OCI-LY7 (cell line): ENCODE measurements at places on chromosomes 4 and X. TPM values are rescaled to one million over a fixed set of nuclear protein-coding genes. Genes with fewer than 3 reads are reported as not detected.

- DNase-seq = no peak
Observed at GRCh38 chr4:45442466-45442865, 681.4 kb downstream of the GABRG1 start.

- no peak for DNase-seq
Observed at GRCh38 chr4:101682946-101683345, 107.6 kb upstream of the BANK1 start.

- DNase-seq = peak; percentile 14
Observed at GRCh38 chrX:131792789-131793462, 230.2 kb upstream of the STK26 start.

DNA sequence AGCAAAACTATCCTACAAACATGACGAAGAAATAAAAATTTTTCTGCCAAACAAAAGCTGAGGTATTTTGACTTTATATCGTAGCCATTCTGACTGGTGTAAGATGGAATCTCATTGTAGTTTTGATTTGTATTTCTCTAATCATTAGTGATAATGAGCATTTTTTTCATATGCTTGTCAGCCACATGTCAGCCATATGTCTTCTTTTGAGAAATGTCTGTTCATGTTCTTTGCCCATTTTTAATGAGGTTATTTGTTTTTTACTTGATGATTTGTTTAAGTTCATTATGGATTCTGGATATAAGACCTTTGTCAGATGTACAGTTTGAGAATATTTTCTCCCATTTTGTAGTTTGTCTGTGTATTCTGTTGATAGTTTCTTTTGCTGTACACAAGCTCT, 24.5 kb downstream of the F8A2 start:
- DNase-seq = no peak

Gene PSAPL1
- total RNA-seq = not detected in 2 replicates

Gene CYBB
- 29.8 and 38.3 TPM in 2 replicates for total RNA-seq

Gene PCDH18
- total RNA-seq = not detected in 2 replicates
